ENCODE measurements at places on chromosomes 12 and 14.

DNA sequence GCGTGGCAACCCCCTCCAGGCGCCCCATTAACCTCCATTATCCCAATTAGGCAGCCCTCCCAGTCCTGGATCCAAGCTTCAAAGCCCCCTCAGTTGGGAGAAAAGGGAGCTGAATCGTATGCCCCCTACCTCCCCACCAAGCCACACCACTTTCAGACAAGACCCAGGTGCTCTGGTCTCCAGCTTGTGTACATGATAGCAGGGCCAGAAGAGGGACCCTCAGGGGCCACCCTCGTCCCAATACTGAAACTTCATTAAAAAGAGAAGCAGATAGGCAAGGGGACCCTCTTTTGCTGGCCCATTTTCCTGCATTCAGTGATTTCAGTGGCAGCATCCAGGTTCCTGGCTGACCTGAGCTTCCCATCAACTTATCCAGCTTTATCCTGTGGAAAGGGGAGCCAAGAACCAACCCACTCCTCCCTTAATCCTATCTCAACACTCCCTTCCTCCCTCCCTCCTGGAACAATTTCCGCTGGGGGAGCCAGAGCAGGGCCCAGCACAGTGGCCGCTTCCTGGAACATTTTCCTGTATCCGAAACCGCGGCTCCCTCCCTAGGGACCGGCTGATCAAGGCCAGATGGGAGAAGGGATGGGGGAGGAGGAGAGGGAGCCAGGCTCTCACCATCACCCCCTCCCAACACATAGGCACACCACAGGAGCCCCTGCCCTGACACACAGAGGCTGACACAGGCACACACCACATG lies 9.5 kb upstream of the SP7 start:
- DNase-seq: no peak

DNA sequence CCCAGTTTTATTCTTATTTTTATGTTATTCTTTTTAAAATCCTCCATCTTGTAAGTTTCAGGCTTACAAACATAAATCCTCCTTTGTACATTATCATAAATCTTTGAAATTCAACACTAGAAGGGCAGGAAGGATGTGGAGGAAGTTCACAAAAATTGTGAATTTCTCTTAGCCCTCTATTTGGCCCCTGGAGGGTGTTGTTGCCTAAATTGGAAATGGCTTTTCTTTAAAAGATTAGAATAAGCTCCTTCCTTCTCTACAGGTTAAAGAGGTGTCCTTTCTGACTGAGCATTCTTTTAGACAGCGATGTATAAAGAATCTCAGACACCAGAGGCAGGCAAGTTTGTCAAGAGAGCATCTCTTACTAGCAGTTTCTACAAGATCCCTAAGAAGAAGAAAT lies 391.7 kb upstream of the OR4E1 start:
- DNase-seq: no peak

GRCh38 chr12:3564411-3564810 lies 73.4 kb downstream of the PRMT8 start:
- no peak for DNase-seq

GRCh38 chr12:57454566-57455373 lies at the start of gene INHBE:
TSS of gene INHBE (plus strand) at chr12:57455307. CDS start at chr12:57455537, 230 bp downstream.
- no peak for DNase-seq

DNA sequence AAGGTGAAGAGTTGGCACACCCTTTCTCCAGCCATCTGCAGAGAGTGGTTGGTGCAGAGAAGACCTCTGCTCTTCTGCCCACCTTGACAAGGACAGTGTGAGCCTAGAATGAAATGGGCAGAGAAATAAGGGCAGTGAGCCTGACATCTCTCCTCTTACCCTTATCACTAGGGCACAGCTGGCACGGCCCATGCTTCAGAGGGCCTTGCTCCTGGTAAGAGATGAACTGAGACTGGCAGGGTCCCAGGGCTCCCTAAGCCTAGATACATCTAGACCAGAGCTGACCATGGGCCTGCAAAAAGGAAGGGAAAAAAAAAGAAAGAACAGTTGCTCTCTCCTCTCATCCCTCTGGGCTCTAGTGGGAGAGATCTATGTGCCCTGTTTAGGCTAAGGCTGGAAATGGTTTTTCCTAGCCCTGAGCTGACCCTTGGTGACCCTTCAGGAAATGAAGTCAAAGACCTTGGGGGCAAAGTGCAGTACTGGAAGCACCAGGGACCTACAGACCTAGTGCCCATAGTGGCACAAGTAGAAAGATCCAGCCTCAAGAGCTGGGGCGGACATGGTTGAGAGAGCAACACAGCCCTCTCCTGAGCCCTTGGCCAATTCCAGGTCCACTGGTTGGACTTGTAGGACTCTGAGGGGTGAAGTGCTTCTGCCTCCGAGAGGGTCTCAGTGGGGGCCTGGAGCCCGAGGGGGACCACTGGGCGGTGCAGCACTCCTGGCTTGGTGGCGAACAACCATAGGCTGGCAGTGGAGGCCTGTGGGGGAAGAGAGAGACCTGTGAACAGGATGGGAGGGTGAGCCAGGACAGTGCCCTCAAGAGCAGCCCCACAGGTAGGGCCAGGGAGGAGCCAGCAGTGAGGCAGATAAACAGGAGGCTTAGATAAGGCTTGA lies 22.0 kb downstream of the PRPF40B start:
- no peak for DNase-seq

DNA sequence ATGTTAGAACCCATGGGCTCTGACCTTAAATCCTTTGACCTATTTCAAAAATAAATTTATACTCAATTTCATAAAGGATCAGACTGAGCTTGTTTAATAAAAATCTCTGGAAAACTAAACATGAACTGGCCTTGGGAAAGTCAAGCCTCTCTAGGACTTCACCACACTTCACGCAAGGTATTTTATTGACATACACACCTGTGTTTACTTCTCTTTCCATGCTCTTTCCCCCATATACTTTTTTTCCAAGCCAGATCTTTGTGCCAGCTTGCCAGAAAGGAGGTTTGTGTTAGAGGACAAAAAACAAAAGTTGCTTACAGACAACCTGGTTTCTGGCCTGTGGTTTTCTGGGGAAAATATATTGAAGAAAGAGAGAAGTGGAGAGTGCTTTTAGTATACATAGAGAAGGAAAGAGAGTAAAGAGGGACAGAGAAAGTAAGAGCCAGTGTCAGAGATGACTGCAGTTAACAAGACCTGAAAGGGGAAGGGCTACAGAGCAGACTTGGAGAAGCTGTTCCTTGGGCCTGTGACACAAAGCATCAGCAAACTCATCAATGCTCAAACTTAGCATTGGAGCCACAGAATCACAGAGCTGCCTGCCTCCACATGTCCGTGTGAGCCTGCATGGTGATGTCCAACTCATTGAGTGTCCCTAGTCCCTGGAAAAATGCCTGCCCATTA lies 77.3 kb upstream of the TMTC2 start:
- no peak for DNase-seq

DNA sequence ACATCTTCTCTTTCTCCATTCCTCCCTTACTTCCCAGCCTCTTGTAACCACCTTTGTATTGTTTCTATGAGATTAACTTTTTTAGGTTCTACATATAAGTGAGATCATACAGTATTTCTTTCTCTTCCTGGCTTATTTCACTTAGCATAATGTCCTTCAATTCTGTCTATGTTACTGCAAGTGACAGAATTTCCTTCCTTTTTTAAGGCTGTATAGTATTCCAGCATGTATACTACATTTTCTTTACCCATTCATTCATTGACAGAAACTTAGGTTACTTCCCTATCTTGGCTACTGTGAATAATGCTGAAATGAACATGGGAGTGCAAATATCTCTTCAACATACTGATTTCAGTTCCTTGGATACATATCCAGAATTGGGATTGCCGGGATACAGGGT lies 18.2 kb downstream of the TMX1 start:
- DNase-seq: no peak

DNA sequence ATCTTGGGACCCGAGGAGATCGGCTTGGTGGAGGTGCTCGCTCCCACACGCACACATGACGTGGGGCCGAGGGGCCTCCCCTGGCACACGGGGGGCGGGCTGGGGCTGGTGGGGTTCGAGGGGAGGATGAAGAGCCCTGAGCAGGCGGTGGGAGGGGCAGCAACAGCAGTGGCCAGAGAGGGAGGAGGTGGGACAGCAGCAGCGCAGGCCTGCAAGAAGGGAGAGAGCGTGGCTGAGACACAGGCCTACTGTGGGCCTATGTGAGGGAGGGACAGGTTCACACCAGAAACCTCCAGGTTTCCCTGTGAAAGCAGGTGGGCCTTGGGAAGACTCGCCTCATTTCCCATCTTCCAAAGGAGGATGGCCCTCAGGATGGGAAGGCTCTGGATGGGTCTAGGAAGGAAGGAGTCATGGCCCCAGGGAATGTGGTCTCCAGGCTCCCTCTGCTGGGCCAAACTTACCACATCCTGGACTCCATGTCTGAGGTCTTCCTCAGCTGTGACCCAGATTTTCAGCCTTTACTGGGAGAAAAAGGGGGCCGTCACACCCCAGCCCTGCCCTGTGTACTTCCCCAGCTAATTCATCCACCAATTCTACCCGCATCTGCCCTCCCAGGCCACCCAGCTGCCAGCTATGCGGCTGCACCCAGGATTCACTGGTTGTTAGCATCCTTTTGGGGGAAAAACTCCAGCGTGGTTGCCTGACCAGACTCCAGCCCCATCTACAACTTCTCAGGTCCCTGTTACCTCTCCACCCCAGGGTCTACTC lies 2.8 kb downstream of the PIANP start:
- DNase-seq: no peak

- DNase-seq: no peak
These were observed 122.8 kb upstream of the CCDC175 start for GRCh38 chr14:59699442-59699841.

- DNase-seq: no peak
These were observed 3.8 kb downstream of the PGF start for GRCh38 chr14:74951443-74952179.

DNA sequence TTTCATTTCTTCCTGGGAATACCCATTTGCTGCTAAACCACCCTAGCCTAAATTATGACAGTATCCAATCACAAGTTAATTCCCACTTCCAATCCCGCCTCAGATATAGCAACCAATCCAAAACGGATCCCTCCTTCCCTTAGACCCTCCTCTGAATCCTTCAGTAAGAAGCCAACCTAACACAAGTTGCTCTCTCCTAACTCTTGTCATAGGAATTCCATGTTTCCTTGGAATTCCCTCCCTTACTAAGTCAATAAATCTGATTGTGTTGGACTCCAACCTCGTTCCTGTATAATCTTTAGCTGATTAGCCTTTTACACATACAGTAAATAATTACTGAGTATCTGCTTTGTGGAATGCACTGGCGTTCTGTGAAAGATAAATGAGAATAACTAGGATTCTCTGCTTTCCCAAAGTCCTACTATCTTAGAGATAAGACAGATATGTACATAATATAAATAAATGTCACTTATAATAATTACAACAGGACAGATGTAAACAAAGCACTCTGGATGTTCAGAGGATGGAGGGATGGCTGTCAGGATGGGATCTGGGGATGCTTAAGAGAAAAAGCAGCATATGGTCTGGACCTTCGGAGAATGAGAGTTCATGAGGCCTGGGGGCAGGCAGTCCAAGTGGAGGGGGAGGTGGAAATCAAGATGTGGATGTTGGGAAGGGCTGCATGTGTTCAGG lies 185.8 kb upstream of the SOX5 start:
- no peak for DNase-seq

- no peak for DNase-seq
These were observed 65.4 kb downstream of the TAOK3 start for GRCh38 chr12:118307069-118307954.

DNA sequence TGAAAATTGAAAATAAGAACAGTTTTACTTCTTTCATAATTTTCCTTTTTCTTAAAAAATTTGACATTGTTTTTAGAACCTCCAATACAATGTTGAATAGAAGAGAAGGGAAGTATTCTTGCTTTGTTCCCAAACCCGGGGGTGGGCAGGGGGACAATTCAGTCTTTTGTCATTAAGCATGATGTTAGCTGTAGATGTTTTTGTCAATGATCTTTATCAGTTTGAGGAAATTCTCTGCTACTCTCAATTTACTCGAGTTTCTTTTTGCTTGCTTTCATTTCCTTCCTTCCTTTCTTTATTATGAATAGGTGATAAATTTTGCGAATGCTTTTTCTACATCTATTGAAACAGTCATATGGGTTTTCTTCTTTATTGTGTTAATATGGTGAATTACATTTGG lies 183.2 kb upstream of the FRMD6 start:
- DNase-seq: no peak

DNA sequence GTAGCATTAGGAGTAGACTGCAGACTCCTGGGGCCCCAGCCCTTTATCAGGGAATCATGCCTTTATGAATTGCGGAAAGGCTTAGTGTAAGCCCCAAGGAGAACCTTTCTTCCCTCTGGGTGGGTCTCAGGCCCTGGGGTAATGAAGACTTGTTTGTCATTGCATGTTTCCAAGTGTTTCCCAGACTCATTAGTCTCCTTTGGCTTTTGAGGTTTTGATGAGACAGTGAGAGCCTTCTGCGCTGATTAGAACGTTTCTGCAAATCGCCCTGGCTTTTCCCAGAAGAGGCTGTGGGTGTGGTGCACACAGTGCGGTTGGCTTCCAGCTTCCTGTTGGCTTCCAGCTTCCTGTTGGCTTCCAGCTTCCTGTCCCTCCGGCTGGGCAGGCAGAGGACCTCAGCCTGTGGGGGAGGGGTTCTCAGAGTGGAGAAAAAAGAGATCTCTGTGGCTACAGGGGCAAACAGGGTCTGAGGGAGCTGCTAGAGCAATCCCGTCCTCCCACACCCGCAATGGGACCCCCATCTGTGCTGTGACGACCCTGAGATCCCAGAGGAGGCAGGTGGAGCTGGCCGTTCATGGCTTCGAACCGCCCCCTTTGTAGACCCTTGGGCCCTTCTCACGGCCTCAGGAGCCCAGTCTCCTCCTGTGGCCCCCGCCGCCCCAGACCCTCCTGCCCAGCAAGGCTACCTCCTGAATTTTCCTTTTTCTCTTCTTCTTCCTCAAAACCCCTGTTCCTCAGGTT lies 42.1 kb downstream of the GPR68 start:
- no peak for DNase-seq

DNA sequence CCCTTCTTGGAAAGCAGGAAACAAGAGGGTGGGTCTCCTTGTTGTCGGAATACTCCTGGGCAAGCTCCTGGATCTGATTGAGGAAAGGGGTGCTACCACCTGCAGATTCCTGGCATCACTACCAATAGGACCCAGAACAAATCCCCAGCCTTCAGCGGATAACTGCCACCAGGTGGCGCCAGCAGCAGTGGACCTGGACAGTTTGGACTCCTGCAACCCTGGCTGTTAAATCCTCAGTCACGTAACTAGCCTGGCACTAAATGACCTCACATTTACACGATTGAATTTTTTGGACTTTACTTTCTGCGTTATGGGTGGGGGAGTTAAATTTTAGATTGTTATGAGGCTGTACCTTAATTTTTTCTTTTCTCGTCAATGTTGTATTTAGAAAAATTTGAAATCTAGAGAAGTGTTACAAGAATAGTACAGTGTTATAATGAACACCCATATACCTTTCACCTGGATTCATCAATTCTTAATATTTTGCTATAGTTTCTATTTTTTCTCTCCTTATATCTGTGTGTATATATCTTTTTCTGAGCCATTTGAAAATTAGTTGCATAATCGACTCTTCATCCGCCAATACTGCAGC lies 95.6 kb downstream of the GAS2L3 start:
- DNase-seq: no peak

GRCh38 chr14:103451401-103451800 lies 66.2 kb downstream of the MARK3 start:
- no peak for DNase-seq

GRCh38 chr12:132052196-132052932 lies 91.8 kb downstream of the DDX51 start:
- DNase-seq: no peak

GRCh38 chr12:16920451-16920850 lies 314.5 kb upstream of the LMO3 start:
- DNase-seq: no peak
